ENCODE measurements at places on chromosomes 5 and 9. TPM values are rescaled to one million over a fixed set of nuclear protein-coding genes. Genes with fewer than 3 reads are reported as not detected.

DNA sequence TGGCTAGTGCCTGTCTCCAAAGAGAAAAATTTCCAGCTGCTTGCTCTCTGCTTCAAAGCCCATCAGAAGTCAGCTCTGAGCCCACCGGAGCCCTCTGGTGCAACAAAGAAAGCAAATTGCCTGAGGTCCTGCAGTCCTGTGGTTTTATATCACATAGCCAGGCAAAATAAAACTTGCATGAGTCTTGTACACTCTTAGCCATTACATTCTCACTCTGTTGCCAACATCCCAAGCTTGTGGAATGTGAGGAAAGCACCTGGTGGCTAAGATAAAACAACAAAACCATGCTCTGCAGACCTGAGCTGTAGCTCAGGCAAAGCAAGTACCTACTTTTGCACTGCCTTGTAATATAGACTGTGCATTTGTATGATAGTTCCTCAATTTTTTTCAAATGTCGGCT lies 133.7 kb downstream of the GPBP1 start:
- no peak overlapping the region for H3K4me3 ChIP-seq
- H3K36me3 ChIP-seq: no peaks in the 10 kb centered on the region
- peaks cover 7% of the 10 kb centered on the region for H3K27me3 ChIP-seq
- DNase-seq: no peak
- H3K4me1 ChIP-seq: no peaks in the 10 kb centered on the region

GRCh38 chr5:72379936-72380335 lies 59.8 kb downstream of the PTCD2 start:
- no peak overlapping the region for H3K4me3 ChIP-seq
- no peaks in the 10 kb centered on the region for H3K4me1 ChIP-seq
- peaks cover 2% of the 10 kb centered on the region for H3K27me3 ChIP-seq
- H3K27ac ChIP-seq: no peak overlapping the region

DNA sequence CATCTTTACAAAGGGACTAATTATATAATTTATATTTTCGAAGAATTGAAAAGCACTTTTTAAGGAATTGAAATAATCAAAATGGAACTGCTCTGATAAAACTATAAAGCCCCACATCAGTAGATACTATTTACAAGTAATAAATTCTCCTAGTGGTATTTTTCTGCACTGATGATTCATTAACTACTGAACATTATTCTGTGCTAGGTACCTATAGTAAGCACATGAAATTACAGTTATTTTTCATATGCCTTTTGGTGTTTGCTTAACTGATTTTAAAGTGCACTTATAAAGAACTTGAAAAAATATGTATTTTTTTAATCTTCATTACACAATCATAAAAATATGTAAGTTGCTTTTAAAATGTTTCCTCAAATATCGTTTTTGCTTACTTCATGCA lies 123.0 kb downstream of the MAN2A1 start:
- no peaks in the 10 kb centered on the region for H3K27me3 ChIP-seq
- H3K4me3 ChIP-seq: no peak overlapping the region
- peaks cover 2% of the 10 kb centered on the region for H3K4me1 ChIP-seq
- H3K36me3 ChIP-seq: peaks cover 44% of the 10 kb centered on the region
- H3K27ac ChIP-seq: no peak overlapping the region

DNA sequence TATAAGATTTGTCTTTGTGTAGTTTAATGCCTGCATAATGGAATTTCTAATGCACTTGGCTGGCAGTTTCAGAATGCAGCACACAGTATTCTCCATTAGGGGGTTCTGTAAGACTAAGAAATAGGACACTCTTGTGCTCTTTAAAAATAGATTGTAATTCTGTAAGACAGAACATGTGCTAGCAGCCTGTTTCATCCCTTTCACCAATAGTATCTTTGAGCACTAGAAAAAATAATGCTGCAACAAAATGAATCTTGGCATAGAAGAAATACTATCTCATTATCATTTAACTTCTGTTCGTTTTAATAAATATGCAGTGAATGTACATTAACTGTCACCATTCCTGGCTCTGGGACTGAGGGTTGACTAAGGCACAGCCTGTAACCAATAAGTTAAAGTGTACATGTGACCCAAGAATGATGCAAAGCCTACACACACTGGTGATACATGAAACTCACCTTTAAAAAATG lies 23.8 kb upstream of the ZNF622 start:
- H3K4me3 ChIP-seq: no peak overlapping the region
- no peak overlapping the region for H3K27ac ChIP-seq
- peaks cover 11% of the 10 kb centered on the region for H3K4me1 ChIP-seq
- DNase-seq: no peak
- H3K27me3 ChIP-seq: no peaks in the 10 kb centered on the region

DNA sequence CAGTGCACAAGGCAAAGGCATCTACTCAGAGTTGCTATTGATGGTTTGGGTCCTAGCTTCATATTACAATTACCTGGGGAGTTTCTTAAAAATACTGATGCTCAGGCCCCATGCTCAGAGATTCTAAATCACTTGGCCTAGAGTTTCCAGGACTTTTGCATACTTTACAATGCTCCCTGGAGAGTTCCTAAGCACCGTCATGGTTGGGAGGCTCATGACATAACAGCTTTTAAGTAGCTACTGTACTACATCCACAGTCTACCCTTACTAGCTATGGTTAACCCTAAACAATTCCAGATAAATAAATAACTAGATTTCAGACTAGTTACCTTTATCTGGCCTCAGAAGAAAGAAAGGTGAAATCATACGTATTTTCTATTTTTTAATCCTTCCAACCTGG lies 414.4 kb downstream of the PDE4D start:
- no peaks in the 10 kb centered on the region for H3K36me3 ChIP-seq
- H3K27me3 ChIP-seq: peaks cover 2% of the 10 kb centered on the region
- no peak overlapping the region for H3K27ac ChIP-seq
- H3K4me1 ChIP-seq: no peaks in the 10 kb centered on the region
- no peak for DNase-seq

The STOM gene
- 95.4 TPM for total RNA-seq

Measured in activated naive CD8-positive, alpha-beta T cell treated with anti-CD3 and anti-CD28 coated beads, Interleukin-2, amount 10 ng/mL, durations not matched to agents 7 days and 5 days (primary cell).